ENCODE measurements at places on chromosomes 6 and 20. TPM values are rescaled to one million over a fixed set of nuclear protein-coding genes. Genes with fewer than 3 reads are reported as not detected.

Gene HNF4A
- not detected for total RNA-seq

- no peak overlapping the region for H3K27ac ChIP-seq
- no peaks in the 10 kb centered on the region for H3K27me3 ChIP-seq
- peaks cover 5% of the 10 kb centered on the region for H3K4me1 ChIP-seq
- H3K4me3 ChIP-seq, result no peak overlapping the region
- H3K36me3 ChIP-seq, result no peaks in the 10 kb centered on the region
- no peak for DNase-seq
Measured at GRCh38 chr6:4640139-4640538, 136.1 kb upstream of the CDYL start.

GRCh38 chr6:42889815-42890214, 10.4 kb downstream of the RPL7L1 start:
- H3K4me3 ChIP-seq, result peak overlapping the region; percentile 93
- H3K4me1 ChIP-seq, result peaks cover 24% of the 10 kb centered on the region
- no peak for DNase-seq
- H3K36me3 ChIP-seq, result peaks cover 8% of the 10 kb centered on the region
- H3K27ac ChIP-seq, result peak overlapping the region; percentile 92
- no peaks in the 10 kb centered on the region for H3K27me3 ChIP-seq

GRCh38 chr20:39044501-39044900, 82.4 kb downstream of the DHX35 start:
- H3K27me3 ChIP-seq, result peaks cover 2% of the 10 kb centered on the region
- H3K36me3 ChIP-seq, result peaks cover 6% of the 10 kb centered on the region
- no peak for DNase-seq
- peaks cover 1% of the 10 kb centered on the region for H3K4me1 ChIP-seq
- H3K27ac ChIP-seq, result no peak overlapping the region

Gene ARFGEF3
- 0.30 TPM for total RNA-seq

Gene PRL
- total RNA-seq, result not detected

- H3K4me1 ChIP-seq, result no peaks in the 10 kb centered on the region
- H3K4me3 ChIP-seq, result no peak overlapping the region
- no peaks in the 10 kb centered on the region for H3K27me3 ChIP-seq
- no peak overlapping the region for H3K27ac ChIP-seq
- DNase-seq, result no peak
Measured at GRCh38 chr6:149458806-149459205, 26.0 kb downstream of the ZC3H12D start.

Gene UBE3D
- 10.3 TPM for total RNA-seq

DNA sequence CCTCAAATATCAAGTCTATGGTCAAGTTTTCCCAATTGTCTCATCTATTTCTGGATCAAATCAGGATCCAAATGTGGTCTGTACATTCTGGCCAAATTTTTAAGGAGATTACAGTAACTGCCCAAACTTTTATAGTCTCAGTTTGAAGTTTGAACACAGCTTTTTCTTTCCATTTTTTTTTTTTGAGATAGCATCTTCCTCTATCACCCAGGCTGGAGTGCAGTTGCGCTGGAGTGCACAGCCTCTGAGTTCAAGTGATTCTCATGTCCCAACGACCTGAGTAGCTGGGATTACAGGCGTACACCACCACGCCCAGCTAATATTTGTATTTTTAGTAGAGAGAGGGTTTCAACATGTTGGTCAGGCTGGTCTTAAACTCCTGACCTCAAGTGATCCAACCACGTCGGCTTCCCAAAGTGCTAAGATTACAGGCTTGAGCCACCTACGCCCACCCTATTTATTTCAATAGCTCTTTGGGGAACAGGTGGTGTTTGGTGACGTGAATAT, 84.9 kb upstream of the CARMIL1 start:
- H3K27me3 ChIP-seq, result no peaks in the 10 kb centered on the region
- no peak overlapping the region for H3K4me3 ChIP-seq
- peaks cover 7% of the 10 kb centered on the region for H3K4me1 ChIP-seq
- H3K36me3 ChIP-seq, result no peaks in the 10 kb centered on the region
- no peak overlapping the region for H3K27ac ChIP-seq
- no peak for DNase-seq

Gene TULP4
- total RNA-seq, result 115 TPM

- peak overlapping the region; percentile 80 for H3K4me3 ChIP-seq
- peak overlapping the region; percentile 92 for H3K27ac ChIP-seq
- peaks cover 35% of the 10 kb centered on the region for H3K4me1 ChIP-seq
- peaks cover 6% of the 10 kb centered on the region for H3K27me3 ChIP-seq
- H3K36me3 ChIP-seq, result peaks cover 4% of the 10 kb centered on the region
- DNase-seq, result peak; percentile 56
Measured at GRCh38 chr6:43774776-43775534, 4.9 kb downstream of the VEGFA start.

Gene FOXS1
- total RNA-seq, result not detected

DNA sequence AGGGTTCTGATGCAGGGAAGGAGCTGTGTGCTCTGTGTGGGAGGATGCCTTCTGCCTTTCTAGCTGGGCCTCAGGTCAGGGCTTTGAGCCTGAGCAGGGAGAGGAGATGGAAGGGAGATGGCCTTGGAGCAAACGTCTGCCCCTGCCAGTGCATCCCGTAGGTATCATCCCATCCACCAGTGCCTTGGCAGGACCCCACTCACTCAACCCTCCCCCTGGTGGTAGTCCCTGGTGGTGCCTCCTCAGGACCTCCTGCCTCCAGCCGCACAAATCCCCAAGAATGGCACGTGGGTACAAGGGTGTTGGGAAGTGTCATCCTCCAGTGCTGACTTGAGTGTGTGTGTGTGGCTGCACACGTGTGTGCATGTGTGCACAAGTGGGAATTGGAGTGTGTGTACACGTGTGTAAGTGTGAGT, 23.1 kb upstream of the MICB start:
- H3K27me3 ChIP-seq, result peaks cover 37% of the 10 kb centered on the region
- H3K4me1 ChIP-seq, result no peaks in the 10 kb centered on the region
- H3K27ac ChIP-seq, result no peak overlapping the region
- no peak overlapping the region for H3K4me3 ChIP-seq
- no peak for DNase-seq
- H3K36me3 ChIP-seq, result no peaks in the 10 kb centered on the region

Gene SPTLC3
- 0.09 TPM for total RNA-seq

GRCh38 chr20:1362484-1362883, 30.4 kb downstream of the FKBP1A start:
- H3K27ac ChIP-seq, result peak overlapping the region; percentile 19
- H3K4me3 ChIP-seq, result no peak overlapping the region
- peaks cover 48% of the 10 kb centered on the region for H3K36me3 ChIP-seq
- DNase-seq, result no peak

DNA sequence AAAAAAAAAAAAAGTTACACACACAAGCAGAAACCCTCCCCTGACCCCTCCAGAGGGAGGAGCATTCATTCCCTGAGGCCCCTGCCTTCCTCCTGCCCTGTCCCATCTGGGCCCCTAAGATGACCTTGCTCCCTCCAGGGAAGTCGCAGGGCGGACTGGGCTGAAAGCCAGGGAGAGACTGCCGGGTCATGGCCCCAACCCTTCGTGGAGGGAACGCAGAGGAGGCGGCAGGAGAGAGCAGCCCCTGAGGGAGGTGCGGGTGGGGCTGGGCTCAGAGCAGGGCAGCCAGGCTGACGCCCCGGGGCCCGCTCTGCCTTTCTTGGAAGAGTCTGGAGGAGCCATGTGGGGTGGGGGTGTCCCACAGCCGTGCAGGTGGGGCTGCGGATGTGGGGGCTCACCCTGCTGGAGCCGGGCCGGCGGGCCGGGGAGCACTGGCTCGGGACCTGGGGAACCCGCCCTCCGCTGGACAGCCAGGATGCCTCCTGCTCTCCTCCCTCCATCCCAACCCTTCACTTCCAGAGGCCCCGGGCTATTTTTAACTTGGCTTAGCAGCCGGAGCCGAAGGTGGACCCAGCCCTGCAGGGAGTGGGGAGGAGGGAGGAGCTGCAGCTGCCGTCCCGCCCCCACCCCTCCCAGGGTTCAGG, 15.0 kb upstream of the ABHD16B start:
- no peaks in the 10 kb centered on the region for H3K27me3 ChIP-seq
- H3K4me3 ChIP-seq, result peak overlapping the region; percentile 67
- no peak overlapping the region for H3K27ac ChIP-seq
- H3K36me3 ChIP-seq, result no peaks in the 10 kb centered on the region
- DNase-seq, result no peak

GRCh38 chr20:53331151-53331973, 262.3 kb downstream of the ZNF217 start:
- DNase-seq, result no peak
- H3K36me3 ChIP-seq, result no peaks in the 10 kb centered on the region

- no peak overlapping the region for H3K4me3 ChIP-seq
- H3K4me1 ChIP-seq, result peaks cover 17% of the 10 kb centered on the region
- H3K27ac ChIP-seq, result no peak overlapping the region
- no peaks in the 10 kb centered on the region for H3K36me3 ChIP-seq
- no peak for DNase-seq
Measured at GRCh38 chr20:4717816-4718570, 3.7 kb upstream of the PRND start.

- peaks cover 3% of the 10 kb centered on the region for H3K4me1 ChIP-seq
- H3K27me3 ChIP-seq, result peaks cover 5% of the 10 kb centered on the region
- no peak overlapping the region for H3K4me3 ChIP-seq
- H3K36me3 ChIP-seq, result no peaks in the 10 kb centered on the region
- no peak for DNase-seq
- no peak overlapping the region for H3K27ac ChIP-seq
Measured at GRCh38 chr20:23612396-23612795, 6.7 kb upstream of the CST9 start.
